ENCODE measurements at places on chromosomes 5 and 9.

DNA sequence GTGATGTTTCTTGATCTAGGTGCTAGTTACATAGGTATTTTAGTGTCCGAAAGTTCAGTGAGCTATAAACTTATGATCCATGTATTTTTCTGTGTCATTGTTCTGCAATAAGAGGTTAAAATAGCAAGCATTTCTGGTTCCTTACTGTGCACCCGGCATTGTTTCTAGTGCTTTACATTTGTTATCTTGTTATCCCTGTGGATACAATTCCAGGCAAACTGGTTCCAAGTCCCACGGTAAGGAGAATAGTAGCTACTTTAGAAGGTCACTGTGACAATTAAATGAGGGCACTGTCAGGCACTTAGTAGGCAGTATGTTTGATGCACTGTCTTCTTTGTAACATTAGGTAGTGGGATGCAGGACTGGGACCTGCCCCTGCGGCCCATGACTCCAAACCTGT lies 9.0 kb downstream of the FUBP3 start:
- no peak for DNase-seq

DNA sequence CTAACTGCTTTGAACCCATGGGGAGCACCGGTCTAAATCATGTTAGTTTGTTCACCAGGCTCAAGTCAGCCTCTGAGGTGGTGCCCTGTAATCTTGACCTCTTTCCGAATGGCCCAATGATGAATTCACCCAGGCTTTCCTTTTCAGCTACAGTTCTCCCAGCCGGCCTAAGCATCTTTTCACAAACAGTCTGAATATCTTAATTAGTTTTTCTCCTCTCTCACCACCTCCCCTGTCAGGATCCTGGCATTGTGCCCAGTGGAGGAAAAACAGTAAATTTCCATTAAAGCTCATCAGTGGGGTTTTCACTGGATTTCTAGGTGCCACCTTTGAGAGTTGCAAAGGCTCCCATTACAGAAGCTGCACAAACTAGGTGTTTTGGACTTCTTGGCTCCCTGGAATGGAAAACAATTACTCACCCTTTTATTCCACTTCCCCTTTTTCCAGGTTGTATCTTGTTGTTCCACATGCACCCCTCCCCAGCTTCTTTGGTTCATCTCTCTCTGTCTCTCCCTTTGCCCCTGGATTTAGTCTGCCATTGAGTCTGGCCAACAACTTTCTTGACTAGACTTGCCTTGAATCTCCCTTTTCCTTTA lies 69.4 kb upstream of the ADAMTSL1 start:
- DNase-seq = no peak

DNA sequence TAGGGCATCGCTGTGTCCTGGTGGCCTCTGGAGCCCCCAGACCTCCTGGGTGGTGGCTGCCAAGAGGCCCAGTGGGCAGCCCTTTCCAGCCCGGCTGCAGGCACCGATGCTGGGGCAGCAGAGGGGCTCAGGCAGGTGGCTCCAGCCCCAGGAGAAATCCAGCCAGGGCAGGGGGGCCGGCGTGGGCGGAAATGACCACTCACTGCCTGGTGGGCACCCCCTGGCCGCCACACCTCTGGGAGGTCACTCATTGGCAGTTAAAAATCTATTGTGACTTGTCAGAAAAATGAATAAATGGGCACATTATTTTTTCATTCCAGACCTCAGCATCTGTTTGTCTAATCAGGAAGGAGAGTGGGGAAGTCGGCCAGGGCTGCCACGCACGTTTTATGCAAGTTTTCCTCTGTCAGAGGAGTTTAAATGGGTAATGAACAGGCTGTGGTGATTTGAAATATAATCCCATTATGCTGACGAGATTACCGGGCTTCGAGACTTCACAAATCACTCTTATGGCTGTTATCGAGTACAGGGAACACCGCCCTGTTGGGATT lies 171.9 kb downstream of the GAPVD1 start:
- no peak for DNase-seq

DNA sequence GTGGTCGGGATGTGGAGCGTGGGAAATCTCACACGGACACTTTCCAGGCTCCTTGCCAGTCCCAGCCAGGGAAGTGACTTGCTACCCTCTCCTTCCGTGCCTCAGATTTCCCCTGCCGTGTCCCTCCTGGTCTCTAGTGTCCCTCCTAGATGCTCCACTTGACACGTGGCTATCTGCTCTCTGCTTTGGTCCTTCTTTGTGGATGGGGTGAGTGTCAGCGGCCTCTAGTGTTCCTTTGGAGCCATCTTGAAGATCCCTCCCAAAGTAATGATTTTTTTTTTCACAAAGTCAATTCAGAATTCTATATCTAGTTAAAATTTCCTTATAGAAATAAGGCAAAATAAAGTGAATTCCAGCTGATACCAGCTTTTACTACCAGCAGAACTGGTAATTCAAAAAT lies 117.7 kb downstream of the MRPL36 start:
- no peak for DNase-seq

Data from activated CD8-positive, alpha-beta memory T cell treated with anti-CD3 and anti-CD28 coated beads for 48 hours (primary cell).